ENCODE measurements at places on chromosomes 4 and X.
A peak's percentile ranks its signal among the peaks of the same experiment; 100 is the strongest.

DNA sequence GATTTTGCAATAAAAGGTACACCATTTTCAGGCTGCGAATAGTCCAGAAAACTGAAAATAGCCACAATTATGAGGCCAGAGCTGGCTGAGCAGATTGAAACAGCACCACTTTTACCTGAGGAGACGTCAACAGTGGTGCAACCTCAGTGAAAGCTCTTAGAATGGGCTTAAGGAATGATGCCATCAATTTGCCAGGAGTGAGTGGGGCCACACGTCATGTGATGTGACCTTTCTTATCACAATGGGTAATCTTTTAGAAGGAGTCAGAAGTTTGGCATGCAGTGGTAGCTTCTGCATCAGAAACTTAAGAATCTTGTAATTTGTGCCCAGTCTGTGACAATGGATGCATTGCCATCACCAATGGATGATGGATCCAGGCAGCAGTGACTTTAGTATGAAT lies 27.6 kb downstream of the ZNF81 start:
- DNase-seq, result no peak

GRCh38 chr4:176052744-176053143 lies 12.9 kb upstream of the WDR17 start:
- peak; percentile 6 for DNase-seq

- DNase-seq, result peak; percentile 77
Observed at GRCh38 chr4:102564399-102565059, 63.4 kb downstream of the NFKB1 start.

DNA sequence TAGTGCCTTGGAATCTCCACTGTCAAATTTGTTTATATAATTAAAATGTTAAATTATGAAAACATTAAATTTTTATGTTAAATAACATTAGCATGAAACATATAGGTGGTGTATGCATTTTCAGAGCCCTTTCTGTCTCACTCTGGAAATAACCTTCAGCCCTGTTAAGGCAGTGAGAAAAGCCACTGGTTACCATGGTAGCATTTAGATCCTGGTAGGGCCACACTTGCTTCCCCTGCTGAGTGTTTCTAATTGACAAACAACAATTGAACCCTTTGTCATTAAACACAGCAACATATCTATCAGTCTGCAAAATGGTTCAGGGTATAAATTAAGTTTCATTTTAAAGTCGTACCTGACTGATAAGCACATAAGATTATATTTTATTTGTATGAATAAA lies 63.5 kb downstream of the PDK3 start:
- no peak for DNase-seq

DNA sequence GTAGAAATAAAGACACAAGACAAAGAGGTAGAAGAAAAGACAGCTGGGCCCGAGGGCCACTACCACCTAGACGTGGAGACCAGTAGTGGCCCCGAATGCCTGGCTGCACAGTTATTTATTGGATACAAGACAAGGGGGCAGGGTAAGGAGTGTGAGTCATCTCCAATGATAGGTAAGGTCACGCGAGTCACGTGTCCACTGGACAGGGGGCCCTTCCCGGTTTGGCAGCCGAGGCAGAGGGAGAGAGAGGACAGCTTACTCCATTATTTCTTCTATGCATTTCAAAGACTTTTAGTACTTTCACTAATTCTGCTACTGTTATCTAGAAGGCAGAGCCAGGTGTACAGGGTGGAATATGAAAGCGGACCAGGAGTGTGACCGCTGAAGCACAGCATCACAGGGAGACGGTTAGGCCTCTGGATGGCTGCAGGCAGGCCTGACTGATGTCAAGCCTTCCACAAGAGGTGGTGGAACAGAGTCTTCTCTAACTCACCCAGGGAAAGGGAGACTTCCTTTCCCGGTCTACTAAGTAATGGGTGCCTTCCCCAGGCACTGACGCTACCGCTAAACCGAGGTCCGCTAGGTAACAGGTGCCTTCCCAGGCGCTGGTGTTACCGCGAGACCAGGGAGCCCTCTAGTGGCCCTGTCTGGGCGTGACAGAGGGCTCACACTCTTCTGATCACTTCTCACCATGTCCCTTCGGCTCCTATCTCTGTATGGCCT lies 44.9 kb downstream of the ZBTB49 start:
- DNase-seq, result peak; percentile 65

DNA sequence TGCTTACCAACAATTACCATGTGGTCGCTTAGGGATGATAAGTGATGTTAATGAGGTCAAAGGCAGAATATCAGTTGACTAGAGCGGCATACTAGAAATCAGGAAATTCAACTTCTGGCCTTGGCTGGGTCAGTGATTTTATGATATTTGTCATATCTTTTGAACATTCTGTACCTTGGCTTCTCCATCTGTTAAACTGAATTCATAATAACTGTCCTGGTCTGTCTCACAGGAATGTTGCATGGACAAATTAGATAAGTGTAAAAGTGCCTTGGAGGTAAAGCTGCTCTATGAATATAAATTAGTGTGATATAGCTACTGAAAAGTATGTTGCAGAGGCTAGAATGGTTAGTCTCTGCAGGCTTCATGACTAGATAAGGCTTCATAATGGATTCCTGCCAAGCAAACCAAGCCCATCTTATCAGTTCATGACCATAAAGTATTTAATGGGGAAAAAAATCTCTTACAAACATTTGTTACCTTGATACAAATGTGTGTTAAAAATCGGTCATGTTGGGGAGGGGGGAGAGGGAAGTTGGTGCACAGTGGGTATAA lies 104.6 kb upstream of the BMPR1B start:
- no peak for DNase-seq

- DNase-seq, result no peak
Observed at GRCh38 chr4:54547299-54548097, 110.3 kb upstream of the KIT start.

DNA sequence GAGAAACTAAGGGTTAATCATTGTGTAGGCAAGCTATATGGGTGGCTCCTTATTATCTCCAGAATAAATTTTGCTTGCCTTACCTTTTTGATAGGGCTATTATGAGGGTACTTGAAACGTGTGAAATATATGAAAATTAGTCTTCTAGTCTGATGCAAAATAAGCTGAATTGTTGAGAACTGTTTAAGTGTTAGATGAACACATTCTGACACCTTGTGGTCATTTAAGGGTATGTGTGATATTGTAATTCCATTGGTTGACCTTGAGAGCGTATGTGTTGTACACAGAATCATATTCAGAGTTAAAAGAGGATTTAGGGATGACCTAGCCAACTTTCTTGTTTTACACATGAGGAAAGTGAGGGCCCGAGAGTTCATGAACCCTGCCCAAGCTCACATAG lies 44.6 kb upstream of the LINC00632 start:
- DNase-seq, result peak; percentile 32

Measured in NB4 (cell line).